ENCODE measurements at places on chromosomes 6 and 20.

- DNase-seq: no peak
These were observed 69.3 kb downstream of the EYA2 start for GRCh38 chr20:46963758-46964617.

- no peak for DNase-seq
These were observed 10.5 kb downstream of the NPEPL1 start for GRCh38 chr20:58702859-58703648.

GRCh38 chr6:128432394-128432793, 88.0 kb downstream of the PTPRK start:
- no peak for DNase-seq

DNA sequence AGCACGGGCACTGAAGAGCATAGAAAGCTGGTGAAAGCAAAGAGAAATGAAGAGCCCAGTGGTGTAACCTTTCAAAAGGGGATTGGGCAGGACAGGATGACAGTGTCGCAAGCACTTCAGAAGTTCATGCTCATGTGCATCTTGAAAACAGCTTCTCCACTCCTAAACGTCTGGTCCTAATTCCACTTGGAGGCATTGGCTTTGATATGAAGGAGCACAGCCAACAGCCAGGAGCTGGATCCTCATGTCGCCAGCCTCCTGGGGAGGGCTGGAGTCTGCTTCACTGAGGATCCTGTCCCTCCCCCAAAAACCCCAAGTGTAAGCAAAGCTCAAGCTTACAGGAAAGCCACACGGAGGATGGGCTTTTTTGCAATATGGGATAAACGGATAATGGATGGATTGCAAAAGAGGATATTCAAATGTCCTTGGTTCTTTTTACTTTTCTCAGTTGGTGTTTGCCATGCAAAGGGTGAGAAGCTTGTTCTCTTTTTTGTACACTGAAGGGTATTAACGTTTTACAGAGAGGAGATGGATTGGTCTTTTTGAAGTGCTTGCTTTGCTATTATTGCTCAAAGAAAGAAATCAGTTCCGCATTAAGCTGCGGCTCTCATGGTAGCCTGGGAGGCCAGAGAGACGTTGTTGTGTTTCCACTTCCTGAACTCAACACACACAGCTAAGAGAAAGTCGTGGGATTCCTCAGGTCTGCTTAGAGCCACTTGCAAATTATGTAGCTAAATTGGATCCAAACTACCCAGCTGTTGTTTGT, 92.2 kb downstream of the SIM1 start:
- DNase-seq: no peak

DNA sequence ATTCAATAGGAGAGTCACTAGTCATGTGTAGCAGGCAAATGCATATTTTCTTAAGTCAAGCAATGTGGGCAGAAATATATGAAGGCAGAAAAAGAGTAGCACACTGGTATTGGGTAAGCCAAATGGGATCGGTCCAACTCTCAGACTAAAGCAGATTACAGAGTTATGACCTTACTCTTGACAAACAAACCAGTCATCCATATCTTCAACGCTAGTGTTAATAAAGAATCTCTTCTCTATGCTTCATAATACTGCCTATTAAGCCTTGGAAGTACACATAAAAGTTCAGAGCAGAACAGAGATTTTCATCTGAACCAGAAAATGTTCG, 320.2 kb upstream of the JARID2 start:
- no peak for DNase-seq

Measured in stimulated activated CD4-positive, alpha-beta T cell treated with anti-CD3 and anti-CD28 coated beads, Interleukin-2, amount 100 ng/mL, for 24 hours (primary cell).